ENCODE measurements at places on chromosomes 4 and X.
A peak's percentile ranks its signal among the peaks of the same experiment; 100 is the strongest.

- peak; percentile 57 for DNase-seq
Observed at GRCh38 chrX:132622130-132622529, 133.3 kb upstream of the MBNL3 start.

DNA sequence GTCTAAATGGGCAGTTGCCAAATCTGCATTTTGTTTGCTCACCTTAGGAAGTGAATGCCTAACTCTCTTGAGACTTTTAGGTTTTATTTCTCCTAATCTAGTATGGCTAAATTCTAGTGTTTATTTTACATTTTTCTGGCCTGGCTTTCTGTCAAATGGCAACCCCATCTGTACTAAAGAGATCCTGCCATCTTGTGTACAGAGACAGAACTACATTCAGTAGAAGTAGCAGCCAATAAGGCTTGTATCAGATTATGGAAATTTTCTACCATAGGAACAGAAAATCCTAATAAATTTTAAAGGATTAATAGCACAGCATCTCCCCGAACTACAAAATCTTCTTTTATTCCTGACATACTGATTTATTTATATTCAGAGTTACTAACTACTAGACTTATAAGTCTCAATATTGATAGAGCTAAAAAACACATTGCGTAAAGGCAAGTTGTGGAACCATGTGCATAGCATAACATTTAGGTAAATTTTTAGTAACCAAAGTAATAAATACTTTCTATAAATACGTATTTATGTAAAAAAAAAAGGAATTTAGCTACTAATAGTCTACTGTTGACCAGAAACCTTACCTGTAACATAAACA lies 45.5 kb downstream of the TMEM144 start:
- DNase-seq = peak; percentile 30

DNA sequence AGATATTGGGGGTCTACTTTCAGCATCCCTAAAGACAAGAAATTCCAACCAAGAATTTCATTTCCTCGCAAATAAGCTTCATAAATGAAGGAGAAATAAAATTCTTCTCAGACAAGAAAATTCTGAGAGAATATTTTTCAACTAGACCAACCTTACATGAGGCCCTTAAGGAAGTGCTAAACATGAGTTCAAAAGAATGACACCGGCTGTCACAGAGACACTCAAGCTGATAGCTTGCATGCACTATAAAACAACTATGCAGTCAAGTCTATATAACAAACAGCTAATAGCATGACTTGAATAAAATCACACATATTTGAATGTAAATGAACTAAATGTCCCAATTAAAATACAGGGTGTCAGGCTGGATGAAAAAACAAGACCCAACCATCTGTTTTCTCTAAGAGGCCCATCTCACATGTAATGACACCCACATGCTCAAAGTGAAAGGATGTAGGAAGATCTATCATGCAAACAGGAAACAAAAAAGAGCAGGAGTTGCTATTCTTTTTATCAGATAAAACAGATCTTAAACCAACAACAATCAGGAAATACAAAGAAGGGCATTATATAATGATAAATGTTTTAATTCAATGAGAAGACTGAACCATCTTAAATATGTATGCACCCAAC lies 27.2 kb downstream of the FAAH2 start:
- no peak for DNase-seq

DNA sequence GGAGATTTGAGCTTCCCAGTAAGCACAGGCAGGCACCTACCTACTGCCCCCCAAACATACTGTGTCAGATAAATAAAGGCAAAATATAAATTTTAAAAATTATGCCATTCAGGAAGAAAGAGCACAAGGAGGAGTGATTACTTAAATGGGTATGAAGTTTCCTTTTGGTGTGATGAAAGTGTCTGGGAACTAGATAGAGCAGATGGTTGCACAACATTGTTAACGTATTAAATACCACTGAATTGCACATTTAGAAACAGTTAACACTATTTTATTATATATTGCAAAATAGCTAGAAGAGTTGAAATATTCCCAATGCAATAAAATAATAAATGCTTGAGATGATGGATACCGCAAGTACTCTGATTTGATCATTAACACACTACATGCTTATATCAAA lies 374.7 kb upstream of the FGF13 start:
- no peak for DNase-seq

GRCh38 chr4:138010639-138011038 lies 231.5 kb downstream of the SLC7A11 start:
- DNase-seq = no peak

- no peak for DNase-seq
Observed at GRCh38 chrX:143934542-143934941, 50.7 kb downstream of the UBE2NL start.

DNA sequence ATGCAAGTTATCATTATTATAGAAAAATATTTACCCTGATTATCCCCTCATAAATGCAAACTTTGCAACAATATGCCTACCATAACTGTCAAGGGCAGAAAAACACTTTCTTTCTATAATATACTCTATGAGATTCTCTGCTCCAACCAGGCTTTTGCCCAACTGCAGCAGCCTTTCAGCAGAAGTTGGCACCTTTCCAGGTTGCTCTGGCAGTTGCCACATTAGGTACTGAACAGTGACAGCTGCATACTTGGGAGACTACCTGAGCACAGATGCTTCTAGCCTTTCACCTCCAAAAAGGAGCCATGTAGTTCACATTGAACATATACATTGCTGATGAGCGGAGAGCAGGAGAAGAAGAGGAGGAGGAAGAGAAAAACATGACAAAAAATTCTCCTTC lies 69.5 kb upstream of the BRWD3 start:
- no peak for DNase-seq

DNA sequence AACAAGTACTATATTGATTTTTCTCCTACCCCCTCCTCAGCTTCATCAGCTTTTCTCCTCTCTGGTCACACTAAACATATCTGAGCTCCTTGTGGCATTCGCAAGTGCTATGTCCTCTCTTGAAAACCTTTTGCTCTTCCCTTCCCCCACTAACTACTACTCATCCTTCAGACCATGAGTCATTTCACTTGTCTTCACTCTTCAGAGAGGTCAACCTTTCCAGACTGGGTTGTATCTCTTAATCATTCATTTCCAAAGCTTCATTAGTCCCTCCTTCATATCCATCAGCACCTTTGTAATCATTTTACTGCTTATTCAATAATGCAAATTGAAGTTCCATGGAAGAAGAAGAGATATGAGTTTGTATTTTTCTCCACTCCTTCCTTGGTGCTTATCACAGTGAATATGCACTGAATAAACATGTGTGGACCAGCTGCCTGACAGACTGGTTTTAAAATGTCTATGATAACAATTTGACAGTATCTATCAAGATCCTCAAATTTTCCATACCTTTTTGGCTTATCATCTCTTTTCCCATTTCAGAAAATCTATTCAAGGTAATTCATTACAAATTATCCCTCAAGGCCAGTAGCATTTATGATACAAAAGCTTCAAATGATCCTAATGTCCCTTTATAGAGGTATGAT lies 28.4 kb downstream of the DDX60L start:
- peak; percentile 73 for DNase-seq

DNA sequence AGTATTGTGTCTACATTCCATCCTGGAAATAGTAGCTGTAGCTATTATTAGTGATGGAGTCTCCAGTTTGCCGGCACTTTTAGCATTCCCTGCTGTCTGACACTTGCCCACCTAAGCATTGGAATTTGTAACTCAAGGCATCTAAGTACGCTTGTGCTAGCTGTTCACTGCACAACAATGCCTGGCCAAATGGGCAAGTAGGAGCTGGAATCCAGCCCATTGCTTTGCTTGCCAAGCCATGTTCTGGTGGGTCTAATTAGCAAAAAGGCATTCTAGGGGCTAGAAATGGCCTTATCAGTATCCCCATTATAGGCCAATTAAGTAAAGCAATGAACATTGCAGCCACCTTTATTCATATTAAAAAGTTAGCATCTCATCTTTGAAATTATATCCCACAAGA lies 7.8 kb upstream of the CXXC4 start:
- DNase-seq = no peak

DNA sequence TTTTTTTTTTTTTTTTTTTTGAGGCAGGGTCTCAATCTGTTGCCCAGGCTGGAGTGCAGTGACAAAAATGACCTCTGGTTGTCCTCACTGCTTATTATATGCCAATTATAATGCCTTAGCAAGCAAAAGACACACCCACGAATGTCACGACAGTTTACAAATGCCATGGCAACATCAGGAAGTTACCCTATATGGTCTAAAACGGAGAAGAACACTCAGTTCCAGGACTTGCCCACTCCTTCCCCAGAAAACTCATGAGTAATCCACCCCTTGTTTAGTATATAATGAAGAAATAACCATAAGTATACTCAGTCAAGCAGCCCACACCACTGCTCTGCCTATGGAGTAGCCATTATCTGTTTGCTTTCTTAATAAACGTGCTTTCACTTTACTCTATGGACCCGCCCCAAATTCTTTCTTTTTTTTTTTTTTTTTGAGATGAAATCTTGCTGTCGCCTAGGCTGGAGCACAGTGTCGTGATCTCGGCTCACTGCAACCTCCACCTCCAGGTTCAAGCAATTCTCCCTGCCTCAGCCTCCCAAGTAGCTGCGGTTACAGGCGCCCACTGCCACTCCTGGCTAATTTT lies 106.2 kb downstream of the SMIM20 start:
- DNase-seq = peak; percentile 58

DNA sequence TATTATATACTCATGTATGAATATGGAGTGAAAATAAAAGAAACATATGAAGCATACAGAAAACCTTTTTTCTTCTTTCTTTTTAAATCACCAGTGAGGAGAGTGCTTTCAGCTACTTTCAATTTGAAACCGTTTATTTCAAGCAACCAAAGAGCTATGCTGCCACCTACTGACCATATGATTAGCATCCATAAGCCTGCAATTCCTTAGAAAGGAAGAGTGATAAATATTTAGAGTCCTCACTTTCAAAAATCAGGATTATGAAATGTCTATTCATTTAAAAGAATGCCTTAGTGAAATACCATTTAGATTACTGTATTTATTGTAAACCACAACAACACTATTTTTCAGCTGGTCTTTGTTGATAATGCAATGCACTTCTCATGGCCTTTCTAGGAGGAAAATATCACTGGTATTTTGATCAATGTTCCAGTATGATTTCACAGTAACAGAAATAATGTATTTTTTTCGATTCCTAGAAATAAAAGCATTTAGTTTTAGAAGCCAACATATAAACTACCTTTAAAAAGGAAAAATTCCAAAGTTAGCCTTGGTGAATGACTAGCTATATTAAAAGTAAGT lies 667.6 kb downstream of the PCDH18 start:
- peak; percentile 74 for DNase-seq

GRCh38 chr4:100493756-100494155 lies 24.1 kb downstream of the EMCN start:
- peak; percentile 63 for DNase-seq

DNA sequence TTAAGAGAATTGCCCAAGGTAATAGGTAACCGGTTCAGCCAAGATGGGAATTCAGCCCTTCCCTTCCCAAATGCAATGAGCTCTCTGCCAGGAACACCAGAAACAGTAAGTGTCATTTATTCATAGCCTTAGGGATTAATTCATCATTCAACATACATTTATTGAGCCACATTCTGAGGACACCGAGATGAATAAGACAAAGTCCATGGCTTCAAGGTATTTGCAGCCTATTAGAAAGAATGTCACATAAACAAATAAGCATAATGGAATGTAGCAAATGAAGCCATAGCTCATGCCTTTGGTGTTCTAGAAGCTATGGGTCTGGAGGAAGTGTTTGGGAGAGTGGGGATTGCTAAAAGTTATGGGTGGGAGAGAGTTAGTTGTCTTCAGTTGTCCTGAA lies 6.3 kb upstream of the TAB3 start:
- DNase-seq = no peak
